T-helper 17 cell (primary cell): ENCODE measurements at places on chromosomes 2 and 18. TPM values are rescaled to one million over a fixed set of nuclear protein-coding genes. Genes with fewer than 3 reads are reported as not detected.

The YES1 gene
- 6.9 TPM for total RNA-seq

The IL1R1 gene
- 14.3 TPM for total RNA-seq

The IL36G gene
- not detected for total RNA-seq

The B3GNT7 gene
- total RNA-seq = 0.37 TPM

The NFE2L2 gene
- 65.5 TPM for total RNA-seq

The EN1 gene
- total RNA-seq = not detected

The ABCG8 gene
- total RNA-seq = not detected

DNA sequence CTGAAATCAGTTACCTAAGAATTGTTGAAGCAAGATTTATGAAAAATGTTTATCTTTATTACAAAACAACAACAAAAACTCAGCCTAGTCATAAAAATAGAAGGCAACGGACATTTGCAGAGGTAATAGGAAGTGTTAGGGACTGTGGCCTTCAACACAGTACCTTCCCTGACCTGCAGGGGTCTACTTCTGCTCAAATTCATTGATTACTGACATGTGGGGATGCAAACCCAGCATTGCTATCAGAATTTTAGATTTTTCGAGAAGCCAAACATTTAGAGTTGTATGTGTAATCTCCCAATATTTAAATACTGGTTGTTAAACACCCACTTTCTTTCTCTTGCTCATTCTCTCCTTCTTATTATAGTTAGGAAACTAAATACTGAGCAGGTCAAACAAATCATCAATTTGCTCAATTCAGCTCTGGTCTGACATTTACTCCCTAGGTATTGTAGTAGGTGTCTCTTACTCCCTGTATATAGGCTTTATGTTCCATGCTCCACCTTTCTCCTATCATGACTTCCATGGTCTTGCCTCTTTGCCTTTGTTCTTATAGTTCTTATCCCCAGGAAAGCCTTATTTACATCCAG, 198.5 kb downstream of the UBE2E3 start:
- peak overlapping the region; percentile 61 for H3K27ac ChIP-seq
- peaks cover 4% of the 10 kb centered on the region for H3K4me1 ChIP-seq
- H3K27me3 ChIP-seq = no peaks in the 10 kb centered on the region
- peaks cover 4% of the 10 kb centered on the region for H3K36me3 ChIP-seq
- no peak for DNase-seq
- no peak overlapping the region for H3K4me3 ChIP-seq

DNA sequence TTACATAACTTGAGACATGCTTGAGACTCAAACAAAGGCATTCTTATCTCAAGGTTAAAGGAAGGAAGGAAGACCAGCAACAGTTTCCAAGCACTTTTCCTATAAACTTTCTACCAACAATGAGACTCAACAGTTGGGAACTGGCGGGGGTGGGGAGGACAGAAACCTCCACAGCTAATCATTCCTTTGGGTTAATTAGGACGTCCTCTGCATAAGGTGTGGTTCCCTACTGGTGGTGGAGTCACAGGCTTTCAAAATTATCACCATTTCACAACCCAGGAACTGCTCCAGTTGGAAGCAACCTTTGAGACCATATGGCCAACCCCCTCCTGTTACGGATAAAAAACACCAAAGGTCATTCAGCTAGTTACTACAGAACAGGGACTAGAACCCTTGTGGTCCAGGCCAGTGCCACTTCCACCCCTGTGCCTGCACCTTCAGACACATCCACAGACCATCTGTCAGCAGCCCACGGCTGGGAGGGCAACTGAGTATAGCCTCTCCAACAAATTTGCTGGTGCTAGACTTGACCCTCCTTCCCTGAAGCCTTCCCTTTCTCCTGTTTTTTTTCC, 30.1 kb upstream of the ATL2 start:
- no peak for DNase-seq
- no peak overlapping the region for H3K27ac ChIP-seq
- H3K36me3 ChIP-seq = no peaks in the 10 kb centered on the region
- H3K27me3 ChIP-seq = no peaks in the 10 kb centered on the region
- H3K4me3 ChIP-seq = no peak overlapping the region

DNA sequence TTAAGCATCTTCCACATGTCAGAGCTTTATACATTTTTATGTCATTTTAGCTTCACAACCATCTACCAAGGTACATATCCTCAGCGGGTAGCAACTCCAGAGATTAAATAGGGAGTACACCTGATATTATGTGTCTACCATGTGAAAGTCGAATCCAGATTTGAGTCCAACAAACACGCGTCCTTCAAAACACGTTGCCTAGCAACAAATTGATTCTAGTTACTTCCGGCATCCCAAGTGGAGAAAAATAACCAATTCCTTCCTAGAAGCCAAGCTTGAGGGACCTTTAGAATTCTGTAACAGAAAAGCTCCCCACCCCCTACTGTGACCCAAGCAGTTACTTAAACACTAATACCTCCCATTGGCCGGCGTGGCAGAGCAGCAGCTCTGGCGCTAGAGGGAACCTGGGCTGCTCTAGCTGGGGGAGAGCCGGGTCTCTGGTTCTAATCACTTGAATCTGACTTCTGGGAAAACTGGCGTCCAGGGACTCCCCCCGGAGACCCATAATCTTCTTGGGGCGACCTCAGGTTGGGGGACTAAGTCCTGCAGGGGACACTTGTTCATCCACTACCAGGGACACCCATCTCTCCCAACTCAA, at the start of gene ERICH2:
TSS of gene ERICH2 (plus strand) at position 371 of the 598 bp plus-strand sequence. CDS start 304 bp downstream, outside the sequence.
- no peaks in the 10 kb centered on the region for H3K36me3 ChIP-seq
- H3K4me1 ChIP-seq = peaks cover 12% of the 10 kb centered on the region
- H3K27ac ChIP-seq = peak within 1 kb of the TSS; percentile 62

GRCh38 chr2:120887320-120887697, 151.6 kb downstream of the GLI2 start:
- no peak for DNase-seq
- peaks cover 20% of the 10 kb centered on the region for H3K27me3 ChIP-seq
- H3K36me3 ChIP-seq = no peaks in the 10 kb centered on the region
- H3K4me3 ChIP-seq = no peak overlapping the region
- H3K4me1 ChIP-seq = no peaks in the 10 kb centered on the region

- DNase-seq = no peak
- peaks cover 9% of the 10 kb centered on the region for H3K4me1 ChIP-seq
- H3K4me3 ChIP-seq = no peak overlapping the region
- no peak overlapping the region for H3K27ac ChIP-seq
Measured at GRCh38 chr2:37349231-37349860, 4.9 kb downstream of the QPCT start.

- H3K27me3 ChIP-seq = peaks cover 9% of the 10 kb centered on the region
- no peaks in the 10 kb centered on the region for H3K36me3 ChIP-seq
- no peaks in the 10 kb centered on the region for H3K4me1 ChIP-seq
- no peak overlapping the region for H3K27ac ChIP-seq
- DNase-seq = no peak
Measured at GRCh38 chr18:8359076-8359475, 250.2 kb upstream of the RAB12 start.

- DNase-seq = no peak
- H3K4me1 ChIP-seq = no peaks in the 10 kb centered on the region
- no peaks in the 10 kb centered on the region for H3K36me3 ChIP-seq
- H3K27me3 ChIP-seq = no peaks in the 10 kb centered on the region
- peak overlapping the region; percentile 37 for H3K27ac ChIP-seq
- no peak overlapping the region for H3K4me3 ChIP-seq
Measured at GRCh38 chr18:8044004-8044403, 476.9 kb downstream of the PTPRM start.

- H3K4me3 ChIP-seq = no peak overlapping the region
- no peak overlapping the region for H3K27ac ChIP-seq
- H3K36me3 ChIP-seq = no peaks in the 10 kb centered on the region
- no peaks in the 10 kb centered on the region for H3K27me3 ChIP-seq
- peaks cover 3% of the 10 kb centered on the region for H3K4me1 ChIP-seq
Measured at GRCh38 chr2:239671916-239672849, 271.4 kb upstream of the HDAC4 start.

DNA sequence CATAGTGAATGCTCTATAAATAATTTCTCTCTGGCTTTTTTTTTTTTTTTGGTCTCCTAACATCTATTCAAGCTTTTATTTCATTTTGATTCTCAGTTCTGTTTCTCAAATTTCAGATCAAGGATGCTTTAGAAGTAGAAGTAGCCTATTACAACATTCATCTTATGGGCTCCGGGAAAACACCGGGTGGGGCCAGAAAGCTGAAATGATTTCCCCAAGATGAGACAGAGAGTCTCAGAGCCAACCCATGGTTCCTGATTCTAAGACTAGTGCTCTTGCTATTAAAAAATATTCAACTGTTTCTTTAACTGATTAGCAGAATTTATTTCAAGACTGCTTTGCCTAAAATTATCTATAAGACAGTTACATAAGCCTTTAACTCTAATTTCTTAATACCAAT, 147.2 kb upstream of the CCDC68 start:
- no peak overlapping the region for H3K4me3 ChIP-seq
- H3K27ac ChIP-seq = no peak overlapping the region
- H3K27me3 ChIP-seq = no peaks in the 10 kb centered on the region

DNA sequence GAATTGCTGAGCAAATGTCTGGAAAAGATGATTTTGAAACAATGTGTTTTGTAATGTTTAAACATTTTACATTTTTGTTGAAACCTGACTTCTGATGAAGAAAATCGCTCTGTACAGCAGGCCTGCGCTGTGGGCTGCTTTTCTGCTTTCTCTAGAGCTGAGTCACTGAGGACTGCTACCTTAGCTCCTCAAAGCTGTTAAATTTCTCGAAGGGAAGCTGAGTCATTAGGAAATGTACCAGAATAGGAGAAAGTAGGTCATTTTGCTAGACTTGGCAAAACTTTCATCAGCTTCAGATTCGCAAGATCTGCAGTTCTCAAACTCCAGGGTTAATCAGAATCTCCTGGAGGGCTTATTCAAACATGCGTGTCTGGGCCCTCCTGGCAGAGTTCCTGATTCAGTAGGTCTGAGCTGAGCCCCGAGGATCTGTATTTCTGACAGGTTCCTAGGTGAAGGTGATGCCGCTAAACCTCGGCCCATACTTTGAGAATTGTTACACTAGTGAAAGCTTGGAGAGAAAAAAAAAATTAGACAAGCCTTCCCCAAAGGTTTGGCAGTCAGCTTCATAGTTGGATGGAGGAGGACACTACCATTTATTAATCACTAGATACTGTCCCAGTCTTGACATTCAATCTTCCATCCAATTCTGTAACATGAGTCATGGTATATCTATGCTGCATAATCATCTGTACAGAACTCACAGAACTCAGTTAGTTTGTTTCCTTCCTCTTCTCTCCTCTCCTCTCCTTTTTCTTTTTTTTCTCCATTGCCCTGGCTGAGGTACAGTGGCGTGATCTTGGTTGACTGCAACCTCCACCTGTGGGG, 297.6 kb downstream of the PARD3B start:
- DNase-seq = no peak
- H3K27ac ChIP-seq = peak overlapping the region; percentile 53
- peak overlapping the region; percentile 33 for H3K4me3 ChIP-seq

- peaks cover 25% of the 10 kb centered on the region for H3K4me1 ChIP-seq
- peaks cover 2% of the 10 kb centered on the region for H3K36me3 ChIP-seq
- H3K27me3 ChIP-seq = peaks cover 6% of the 10 kb centered on the region
- H3K27ac ChIP-seq = peak overlapping the region; percentile 82
- DNase-seq = no peak
Measured at GRCh38 chr2:239553376-239554000, 152.7 kb upstream of the HDAC4 start.

DNA sequence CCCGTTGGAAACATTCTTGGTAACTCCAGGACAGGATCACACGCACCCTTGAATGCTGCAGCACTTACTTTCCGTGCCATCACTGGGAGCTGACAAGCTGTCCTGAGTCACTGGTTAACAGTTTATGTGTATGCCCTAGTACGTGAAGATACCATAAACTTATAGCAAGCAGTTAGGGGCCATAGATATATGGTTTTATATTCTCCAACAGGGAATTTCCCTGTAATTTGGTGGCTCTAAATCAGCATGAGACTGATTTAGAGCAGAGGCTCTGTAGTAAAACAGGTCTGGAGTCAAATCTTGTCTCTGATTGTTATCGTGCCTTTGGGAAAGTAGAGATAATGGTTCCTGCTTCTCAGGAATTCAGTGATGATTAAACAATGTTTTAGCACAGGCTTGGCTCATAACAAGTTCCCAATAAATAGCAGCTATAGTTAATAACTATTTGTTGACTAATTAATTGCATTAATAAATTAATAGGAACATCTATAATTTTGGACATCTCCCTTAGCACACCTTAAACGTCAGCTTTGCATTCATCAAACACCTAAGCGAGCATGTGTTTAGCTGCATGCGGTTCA, 215.2 kb downstream of the VAPA start:
- H3K27me3 ChIP-seq = peaks cover 57% of the 10 kb centered on the region
- H3K36me3 ChIP-seq = no peaks in the 10 kb centered on the region
- no peak for DNase-seq

GRCh38 chr2:18156002-18156401, 277.5 kb downstream of the KCNS3 start:
- no peaks in the 10 kb centered on the region for H3K4me1 ChIP-seq
- H3K27me3 ChIP-seq = peaks cover 18% of the 10 kb centered on the region
- no peak for DNase-seq
- no peaks in the 10 kb centered on the region for H3K36me3 ChIP-seq
- no peak overlapping the region for H3K27ac ChIP-seq
- no peak overlapping the region for H3K4me3 ChIP-seq

DNA sequence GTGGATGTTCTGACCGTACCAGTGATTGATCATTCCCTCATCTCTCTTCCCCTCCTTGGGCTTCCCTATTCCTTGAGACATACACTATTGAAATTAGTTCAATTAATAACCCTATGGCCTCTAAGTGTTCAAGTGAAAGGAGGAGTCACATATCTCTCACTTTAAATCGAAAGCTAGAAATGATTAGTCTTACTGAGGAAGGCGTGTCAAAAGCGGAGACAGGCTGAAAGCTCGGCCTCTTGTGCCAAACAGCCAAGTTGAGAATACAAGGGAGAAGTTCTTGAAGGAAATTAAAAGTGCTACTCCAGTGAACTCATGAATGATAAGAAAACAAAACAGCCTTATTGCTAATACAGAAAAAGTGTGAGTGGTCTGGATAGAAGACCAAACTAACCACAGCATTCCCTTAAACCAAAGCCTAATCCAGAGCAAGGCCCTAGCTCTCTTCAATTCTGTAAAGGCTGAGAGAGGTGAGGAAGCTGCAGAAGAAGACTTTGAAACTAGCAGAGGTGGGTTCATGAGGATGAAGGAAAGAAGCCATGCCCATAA, 144.4 kb upstream of the LYPD6 start:
- no peak overlapping the region for H3K27ac ChIP-seq
- H3K4me3 ChIP-seq = no peak overlapping the region
- H3K36me3 ChIP-seq = peaks cover 3% of the 10 kb centered on the region
- DNase-seq = no peak

DNA sequence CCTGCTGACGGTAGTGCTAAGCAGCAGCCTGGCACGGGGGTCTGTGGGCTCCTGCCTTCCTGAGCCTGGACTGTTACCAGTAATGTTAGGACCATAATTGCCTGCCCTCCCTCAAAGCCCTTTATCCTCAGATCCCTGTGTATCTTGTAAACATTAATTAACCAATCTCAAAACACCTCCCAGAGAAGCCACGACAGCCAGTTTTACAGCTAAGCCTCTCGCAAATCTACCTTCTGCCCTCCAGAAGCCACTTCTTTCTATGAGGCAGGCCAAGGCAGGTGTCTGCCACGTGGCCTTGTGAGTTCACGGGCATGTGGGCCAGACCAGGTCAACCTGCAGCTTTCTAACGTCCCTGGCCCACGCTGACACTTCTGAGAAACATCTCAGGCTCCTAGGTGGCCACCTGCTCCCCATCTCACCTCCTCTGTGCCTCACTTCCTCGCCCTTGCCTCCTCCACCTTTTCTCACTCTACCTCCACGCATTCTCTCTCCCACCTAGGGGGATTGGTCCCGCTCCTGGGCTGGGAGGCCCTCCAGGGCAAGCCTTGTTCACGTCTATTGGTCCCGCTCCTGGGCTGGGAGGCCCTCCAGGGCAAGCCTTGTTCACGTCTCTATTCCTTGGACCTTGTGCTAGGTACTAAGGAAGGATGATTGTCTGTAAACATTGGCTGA, 64.3 kb downstream of the EDAR start:
- H3K36me3 ChIP-seq = peaks cover 2% of the 10 kb centered on the region
- peaks cover 20% of the 10 kb centered on the region for H3K27me3 ChIP-seq
- DNase-seq = no peak
- H3K4me3 ChIP-seq = no peak overlapping the region
- H3K27ac ChIP-seq = no peak overlapping the region
